CD14-positive monocyte (primary cell): ENCODE measurements at places on chromosomes 3 and 15. TPM values are rescaled to one million over a fixed set of nuclear protein-coding genes. Genes with fewer than 3 reads are reported as not detected.
A peak's percentile ranks its signal among the peaks of the same experiment; 100 is the strongest.

DNA sequence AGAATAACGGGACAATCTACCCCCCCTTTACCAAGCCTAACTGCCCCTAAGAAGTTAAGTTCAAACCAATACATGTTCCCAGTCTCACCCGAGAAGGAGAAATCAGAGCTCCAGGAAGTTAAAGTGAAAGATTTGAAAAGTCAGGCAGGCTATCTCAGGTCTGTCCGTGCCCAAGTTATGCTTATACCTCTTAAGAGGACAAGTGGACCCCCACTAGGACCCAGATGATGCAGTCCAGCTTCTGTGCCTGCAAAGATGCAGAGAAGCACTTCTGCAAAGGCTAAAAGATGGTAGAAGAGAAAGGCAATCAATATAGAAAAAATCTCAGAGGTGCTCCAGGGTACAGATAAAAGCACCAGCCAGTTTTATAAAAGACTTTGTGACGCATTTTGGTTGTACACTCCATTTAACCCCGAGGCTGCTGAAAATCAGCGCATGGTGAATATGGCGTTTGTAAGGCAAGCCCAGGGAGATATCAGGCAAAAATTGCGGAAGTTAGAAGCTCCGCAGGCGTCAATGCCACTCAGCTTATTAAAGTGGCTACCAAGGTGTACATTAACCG is 9.8 kb upstream of the SLC9C1 start:
- peak overlapping the region; percentile 79 for H3K4me3 ChIP-seq
- peaks cover 12% of the 10 kb centered on the region for H3K4me1 ChIP-seq
- H3K27me3 ChIP-seq, result no peaks in the 10 kb centered on the region
- H3K27ac ChIP-seq, result no peak overlapping the region
- H3K36me3 ChIP-seq, result no peaks in the 10 kb centered on the region

The TMEM158 gene
- 0.19 TPM for polyA plus RNA-seq

The TMCO5A gene
- polyA plus RNA-seq, result not detected in 2 replicates

- H3K27ac ChIP-seq, result no peak overlapping the region
- no peak overlapping the region for H3K4me3 ChIP-seq
- H3K36me3 ChIP-seq, result no peaks in the 10 kb centered on the region
- DNase-seq, result no peak
- H3K4me1 ChIP-seq, result no peaks in the 10 kb centered on the region
Observed at GRCh38 chr15:27535445-27536129, 563.5 kb downstream of the OCA2 start.

The HIGD2B gene
- not detected for polyA plus RNA-seq

The PSTPIP1 gene
- polyA plus RNA-seq, result 86.8 TPM

The PLCL2 gene
- 32.5 TPM for polyA plus RNA-seq

GRCh38 chr15:27241943-27242342 is 271.0 kb downstream of the GABRG3 start:
- no peak for DNase-seq
- no peaks in the 10 kb centered on the region for H3K36me3 ChIP-seq
- H3K27me3 ChIP-seq, result no peaks in the 10 kb centered on the region

GRCh38 chr3:52221141-52221562 is 4.3 kb downstream of the TLR9 start:
- H3K27me3 ChIP-seq, result no peaks in the 10 kb centered on the region
- no peak overlapping the region for H3K27ac ChIP-seq
- DNase-seq, result no peak

DNA sequence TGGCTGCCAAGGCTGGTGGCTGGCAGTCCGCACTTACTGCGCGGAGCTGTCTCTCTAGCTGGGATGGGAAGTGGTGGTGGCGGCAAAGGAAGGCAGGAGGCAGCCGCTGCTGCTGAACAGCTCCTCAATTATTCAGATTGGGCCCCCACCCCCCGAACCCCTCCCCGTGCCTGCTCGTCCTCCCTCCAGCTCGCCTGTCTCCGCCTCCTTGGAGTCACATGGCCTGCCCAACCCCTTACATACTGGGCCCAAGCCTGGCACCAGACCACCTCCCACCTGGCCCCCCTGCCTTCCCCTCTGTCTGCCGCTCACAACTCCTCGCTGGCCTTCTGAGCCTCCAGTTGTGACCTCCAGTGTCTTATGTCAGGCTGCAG is at the start of gene SLC7A14:
Gene SLC7A14, minus strand, starts transcription at position 139 of the 374 bp plus-strand sequence. CDS start 59,139 bp downstream, outside the sequence.
- no peaks in the 10 kb centered on the region for H3K36me3 ChIP-seq
- peaks cover 53% of the 10 kb centered on the region for H3K27me3 ChIP-seq
- H3K27ac ChIP-seq, result no peak within 1 kb of the TSS
- H3K4me3 ChIP-seq, result no peak within 1 kb of the TSS
- no peak for DNase-seq

- H3K36me3 ChIP-seq, result no peaks in the 10 kb centered on the region
- H3K27ac ChIP-seq, result peak overlapping the region; percentile 73
- H3K27me3 ChIP-seq, result no peaks in the 10 kb centered on the region
- H3K4me1 ChIP-seq, result peaks cover 59% of the 10 kb centered on the region
- peak; percentile 53 for DNase-seq
Observed at GRCh38 chr3:194871143-194871863, 185.6 kb downstream of the FAM43A start.

The LRRC31 gene
- not detected in 2 replicates for polyA plus RNA-seq

DNA sequence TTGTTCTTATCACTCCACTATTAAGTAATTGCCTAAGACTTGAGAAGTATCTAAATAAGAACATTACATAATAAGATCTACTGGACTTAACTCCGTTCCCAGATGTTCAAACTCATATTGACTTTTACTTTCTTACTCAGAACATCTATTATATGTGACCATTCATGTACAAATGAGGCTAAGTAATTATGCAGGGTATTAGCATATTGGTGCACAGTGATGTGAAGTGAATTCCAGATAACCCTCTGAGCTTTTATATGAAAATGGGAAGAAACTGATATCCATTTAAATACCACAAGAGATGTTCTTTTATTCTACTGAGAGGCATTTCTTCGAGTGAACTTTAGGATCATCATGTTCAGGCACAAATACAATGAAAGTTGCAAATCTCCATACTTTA is 135.7 kb downstream of the ZPLD1 start:
- no peaks in the 10 kb centered on the region for H3K27me3 ChIP-seq
- H3K4me3 ChIP-seq, result no peak overlapping the region
- H3K27ac ChIP-seq, result no peak overlapping the region
- H3K4me1 ChIP-seq, result no peaks in the 10 kb centered on the region
- H3K36me3 ChIP-seq, result no peaks in the 10 kb centered on the region

DNA sequence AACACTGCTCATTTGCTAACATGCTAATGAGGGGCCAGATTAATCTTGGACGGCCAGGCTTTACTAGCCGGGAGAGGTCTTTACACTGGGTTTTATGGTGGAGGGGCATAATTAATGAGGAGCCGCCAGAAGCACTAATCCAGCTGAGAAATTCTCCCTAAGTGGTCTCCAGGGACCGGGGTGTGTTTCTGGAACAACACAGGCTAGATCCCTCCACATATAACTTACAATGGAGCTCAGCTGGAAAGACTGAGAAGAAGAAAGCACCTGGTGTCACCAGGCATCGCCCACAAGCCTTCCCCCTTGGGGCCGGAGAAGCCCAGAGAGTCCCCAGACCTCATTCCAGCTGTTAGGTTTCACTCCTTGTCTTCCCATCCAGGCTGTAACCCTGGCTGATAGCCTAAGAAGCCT is 127.5 kb downstream of the MEGF11 start:
- H3K36me3 ChIP-seq, result no peaks in the 10 kb centered on the region
- no peaks in the 10 kb centered on the region for H3K4me1 ChIP-seq
- no peak overlapping the region for H3K27ac ChIP-seq
- DNase-seq, result no peak
- H3K27me3 ChIP-seq, result no peaks in the 10 kb centered on the region
- no peak overlapping the region for H3K4me3 ChIP-seq

DNA sequence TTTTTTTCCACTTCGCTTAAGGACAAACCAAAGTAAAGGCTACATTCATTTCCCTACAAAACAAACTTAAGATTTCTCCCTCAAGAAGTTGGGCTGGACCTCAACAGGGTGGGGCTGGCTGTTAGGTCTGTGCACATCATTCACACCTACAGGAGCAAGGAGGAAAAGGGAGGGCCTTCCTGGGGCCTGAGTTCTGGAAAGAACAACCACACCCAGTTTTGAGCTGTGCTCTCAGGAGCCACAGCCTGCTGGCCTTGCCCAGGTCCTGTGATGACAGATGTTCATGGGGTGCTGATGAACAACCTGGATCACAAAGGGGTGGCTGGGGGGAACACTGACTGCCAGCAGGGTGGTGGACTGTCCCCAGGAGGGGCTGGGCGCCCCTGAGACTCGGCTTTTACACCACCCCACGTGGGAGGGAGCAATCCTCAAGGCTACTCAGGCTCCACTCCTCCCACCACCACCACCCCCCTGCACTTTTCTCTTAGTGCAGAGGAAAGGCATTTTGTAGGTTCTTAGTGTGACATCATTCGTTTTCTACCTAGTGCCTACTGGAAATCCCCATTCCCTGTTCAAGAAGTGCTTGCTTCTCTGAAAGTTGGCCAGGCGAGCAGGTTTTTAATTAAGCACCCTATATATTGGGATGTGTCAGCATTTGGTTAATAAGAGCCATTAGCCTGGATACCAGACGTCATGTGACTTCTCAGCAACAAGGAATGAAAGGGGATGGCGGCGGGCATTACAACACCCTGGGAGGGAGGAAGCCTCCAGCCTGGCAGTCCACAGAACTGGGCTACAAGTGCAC is 35.7 kb downstream of the CCNB2 start:
- H3K27ac ChIP-seq, result peak overlapping the region; percentile 36
- no peak overlapping the region for H3K4me3 ChIP-seq
- DNase-seq, result no peak
- H3K4me1 ChIP-seq, result no peaks in the 10 kb centered on the region
- no peaks in the 10 kb centered on the region for H3K27me3 ChIP-seq

DNA sequence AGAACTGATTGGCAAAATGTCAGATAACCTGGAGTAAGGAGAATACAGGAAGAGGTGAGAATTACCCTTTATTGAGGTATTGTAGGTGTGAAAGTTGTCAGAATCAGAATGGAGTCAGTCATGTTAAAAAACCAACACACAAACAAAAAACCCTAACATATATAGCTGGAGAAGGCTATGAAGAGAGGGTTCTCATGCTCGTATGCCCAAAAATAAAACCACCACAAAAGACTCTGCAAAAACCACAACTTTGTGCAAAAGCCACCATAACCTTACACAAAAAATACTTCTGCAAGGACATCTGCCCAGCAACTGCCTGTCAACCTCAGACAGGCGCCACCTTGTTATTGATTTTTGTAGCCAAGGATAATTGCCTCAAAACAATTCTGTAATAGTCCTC is 136.0 kb downstream of the CD47 start:
- DNase-seq, result no peak
- no peak overlapping the region for H3K27ac ChIP-seq
- H3K36me3 ChIP-seq, result no peaks in the 10 kb centered on the region
- peaks cover 4% of the 10 kb centered on the region for H3K4me1 ChIP-seq
- H3K4me3 ChIP-seq, result no peak overlapping the region
- H3K27me3 ChIP-seq, result no peaks in the 10 kb centered on the region

- no peak for DNase-seq
- H3K4me1 ChIP-seq, result no peaks in the 10 kb centered on the region
- H3K36me3 ChIP-seq, result no peaks in the 10 kb centered on the region
- H3K4me3 ChIP-seq, result no peak overlapping the region
Observed at GRCh38 chr3:68648494-68648893, 283.9 kb downstream of the TAFA4 start.

- no peak overlapping the region for H3K27ac ChIP-seq
- no peak overlapping the region for H3K4me3 ChIP-seq
- no peaks in the 10 kb centered on the region for H3K4me1 ChIP-seq
- no peaks in the 10 kb centered on the region for H3K27me3 ChIP-seq
- no peak for DNase-seq
Observed at GRCh38 chr3:116166121-116166520, 279.2 kb downstream of the LSAMP start.

- H3K36me3 ChIP-seq, result no peaks in the 10 kb centered on the region
- no peak for DNase-seq
- no peak overlapping the region for H3K4me3 ChIP-seq
- no peaks in the 10 kb centered on the region for H3K27me3 ChIP-seq
Observed at GRCh38 chr3:95456835-95457234, 1357.6 kb upstream of the EPHA6 start.

The TMIE gene
- polyA plus RNA-seq, result not detected

The FBXW12 gene
- polyA plus RNA-seq, result not detected in 2 replicates

- H3K36me3 ChIP-seq, result peaks cover 5% of the 10 kb centered on the region
- H3K4me1 ChIP-seq, result peaks cover 8% of the 10 kb centered on the region
- H3K27ac ChIP-seq, result no peak overlapping the region
- no peaks in the 10 kb centered on the region for H3K27me3 ChIP-seq
Observed at GRCh38 chr15:64532521-64533315, 72.3 kb downstream of the ZNF609 start.

The GALNT15 gene
- polyA plus RNA-seq, result not detected in 2 replicates

GRCh38 chr15:82635798-82636197 is 11.4 kb downstream of the CPEB1 start:
- H3K27me3 ChIP-seq, result peaks cover 22% of the 10 kb centered on the region
- no peaks in the 10 kb centered on the region for H3K36me3 ChIP-seq
- H3K4me1 ChIP-seq, result no peaks in the 10 kb centered on the region
- no peak overlapping the region for H3K27ac ChIP-seq
- H3K4me3 ChIP-seq, result no peak overlapping the region

GRCh38 chr3:149453140-149453805 is 21.2 kb upstream of the TM4SF4 start:
- H3K27ac ChIP-seq, result no peak overlapping the region
- peaks cover 38% of the 10 kb centered on the region for H3K4me1 ChIP-seq
- H3K4me3 ChIP-seq, result no peak overlapping the region
- DNase-seq, result no peak

GRCh38 chr3:195134431-195134830 is 136.5 kb downstream of the XXYLT1 start:
- no peak overlapping the region for H3K27ac ChIP-seq

The SERINC4 gene
- 0.09 and 0.10 TPM in 2 replicates for polyA plus RNA-seq
